ENCODE measurements at places on chromosomes 12 and 14.

GRCh38 chr14:44109036-44109435 is 398.0 kb downstream of the FSCB start:
- no peak for DNase-seq

GRCh38 chr14:41230683-41231082 is 376.0 kb upstream of the LRFN5 start:
- no peak for DNase-seq

DNA sequence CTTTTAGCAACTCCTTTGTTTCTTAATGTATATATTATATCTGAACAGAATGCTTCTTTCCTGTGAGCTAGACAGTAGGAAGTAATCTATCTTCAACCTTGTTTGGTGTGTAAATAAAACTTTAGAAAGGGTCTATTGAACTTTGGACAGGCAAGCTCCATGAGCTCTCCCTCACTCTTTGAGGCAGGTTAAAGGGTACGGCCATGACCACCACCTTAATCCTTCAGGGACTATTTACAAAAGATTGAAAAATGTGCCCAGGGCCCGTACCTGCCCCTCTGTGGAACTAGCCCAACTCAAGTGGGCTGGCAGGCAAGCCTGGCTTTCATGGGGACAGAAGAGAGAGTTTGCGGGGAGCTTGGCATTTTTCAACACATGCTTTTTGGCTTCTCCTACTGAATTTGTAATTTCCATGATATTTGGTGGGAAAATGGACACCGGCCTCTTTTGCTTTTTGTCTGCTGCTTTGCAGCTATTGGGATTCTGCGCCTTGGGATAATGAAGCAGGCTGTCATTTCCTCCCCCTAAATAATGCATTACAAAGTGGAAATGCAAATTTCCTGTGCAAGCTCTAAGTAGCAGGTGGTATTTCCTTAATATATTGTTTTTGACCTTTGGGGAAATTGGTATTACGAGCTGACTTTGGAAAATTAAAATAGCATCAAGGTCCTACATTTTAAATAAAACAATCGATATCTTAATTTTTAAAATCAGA is 106.0 kb downstream of the HMGA2 start:
- DNase-seq = no peak

GRCh38 chr12:62642486-62642885 is 175.9 kb downstream of the MON2 start:
- DNase-seq = peak; percentile 47

DNA sequence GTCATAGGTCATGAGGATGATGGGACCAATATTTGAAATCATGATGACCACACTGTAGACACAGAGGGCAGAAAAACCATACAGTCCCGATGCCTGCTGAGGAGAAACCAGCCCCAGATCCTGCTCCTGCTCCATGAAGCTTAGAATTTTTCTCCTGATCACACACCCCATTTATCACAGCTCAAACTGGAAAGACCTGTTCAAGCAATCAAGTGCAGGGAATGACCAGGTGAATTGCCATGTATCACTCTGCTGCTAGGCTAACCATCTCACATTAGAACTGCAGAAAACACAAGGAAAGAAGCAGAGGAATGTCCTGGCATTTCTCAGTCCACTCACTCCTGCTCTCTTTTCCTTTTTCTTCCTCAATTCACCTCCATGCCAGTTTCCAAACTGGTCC is 18.1 kb downstream of the MANSC1 start:
- DNase-seq = no peak

GRCh38 chr14:33393895-33394368 is 455.3 kb downstream of the NPAS3 start:
- no peak for DNase-seq

GRCh38 chr12:87678453-87678852 is 350.7 kb downstream of the C12orf50 start:
- no peak for DNase-seq

DNA sequence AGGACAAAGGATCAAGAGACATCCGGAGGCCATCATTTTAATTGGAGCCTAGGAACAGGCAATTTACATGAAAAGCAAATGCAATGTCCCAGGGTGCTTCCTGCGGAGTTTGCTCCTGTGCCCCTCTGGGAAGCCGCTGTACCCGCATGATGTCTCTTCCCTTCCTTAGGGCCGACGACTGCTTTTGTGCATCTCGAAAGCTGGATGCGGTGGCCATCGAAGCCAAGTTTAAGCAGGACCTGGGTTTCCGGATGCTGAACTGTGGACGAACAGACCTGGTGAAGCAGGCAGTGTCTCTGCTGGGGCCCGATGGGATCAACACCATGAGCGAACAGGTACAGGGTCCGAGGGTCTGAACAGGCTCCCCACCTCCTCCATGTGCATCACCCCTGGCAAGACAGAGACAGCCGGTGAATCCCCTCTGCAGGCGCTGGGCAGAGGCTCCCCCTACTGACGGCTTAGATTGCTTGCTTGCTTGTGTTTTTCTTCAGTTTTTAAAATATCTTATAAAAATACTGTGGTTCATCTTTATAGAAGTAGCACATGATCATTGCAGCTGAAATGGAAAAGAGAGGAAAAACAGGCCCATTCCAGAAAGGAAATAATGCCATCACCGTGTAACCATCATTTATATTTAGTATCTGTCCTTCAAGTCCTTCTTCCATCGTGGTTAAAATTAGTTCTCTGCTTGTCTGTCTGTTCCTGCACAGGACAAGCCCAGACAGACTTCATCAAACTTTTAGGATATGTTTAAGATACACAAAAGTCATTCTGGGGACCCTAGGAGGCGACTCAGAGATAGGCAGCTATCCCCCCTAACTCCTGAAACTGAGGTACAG is 75.4 kb upstream of the PWP1 start:
- DNase-seq = peak; percentile 63

GRCh38 chr14:29529418-29529817 is 398.2 kb downstream of the PRKD1 start:
- peak; percentile 27 for DNase-seq

DNA sequence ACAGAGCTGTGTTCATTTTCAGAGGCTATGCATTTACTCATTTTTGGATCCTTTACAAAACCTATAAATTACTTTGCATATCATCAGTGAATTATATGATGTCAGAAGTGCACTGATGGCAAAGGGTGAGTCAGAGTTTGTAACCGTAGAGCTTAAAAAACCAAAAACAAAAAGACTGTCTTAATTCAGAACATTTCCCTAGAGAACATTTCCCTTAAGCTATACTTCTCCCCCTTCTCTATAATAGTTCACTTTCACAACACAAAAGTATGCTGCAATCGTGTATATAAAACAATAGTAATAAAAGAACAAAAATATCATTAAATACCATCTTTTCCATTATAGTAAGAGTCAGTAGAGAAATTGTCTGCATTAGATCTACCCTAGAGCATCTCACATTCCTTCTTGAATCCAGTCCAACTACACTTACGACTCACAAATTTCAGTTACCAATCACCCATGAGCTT is 934.9 kb downstream of the LRFN5 start:
- no peak for DNase-seq

- peak; percentile 6 for DNase-seq
Observed at GRCh38 chr12:57741413-57741789, 2.9 kb upstream of the AGAP2 start.

DNA sequence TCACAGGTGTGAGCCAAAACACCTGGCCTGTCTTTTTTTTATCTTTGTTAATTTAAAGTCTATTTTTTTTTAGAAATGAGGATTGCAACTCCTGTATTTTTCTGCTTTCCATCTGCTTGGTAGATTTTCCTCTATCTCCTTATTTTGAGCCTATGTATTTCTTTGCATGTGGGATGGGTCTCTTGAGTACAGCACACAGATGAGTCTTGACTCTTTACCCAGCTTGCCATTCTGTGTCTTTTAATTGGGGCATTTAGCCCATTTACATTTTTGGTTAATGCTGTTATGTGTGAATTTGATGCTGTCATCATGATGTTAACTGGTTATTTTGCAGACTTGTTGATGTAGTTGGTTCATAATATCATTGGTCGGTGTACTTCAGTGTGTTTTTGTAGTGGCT is 317.4 kb downstream of the IPO8 start:
- no peak for DNase-seq

GRCh38 chr12:27221625-27222387 is 22.3 kb upstream of the STK38L start:
- DNase-seq = no peak

DNA sequence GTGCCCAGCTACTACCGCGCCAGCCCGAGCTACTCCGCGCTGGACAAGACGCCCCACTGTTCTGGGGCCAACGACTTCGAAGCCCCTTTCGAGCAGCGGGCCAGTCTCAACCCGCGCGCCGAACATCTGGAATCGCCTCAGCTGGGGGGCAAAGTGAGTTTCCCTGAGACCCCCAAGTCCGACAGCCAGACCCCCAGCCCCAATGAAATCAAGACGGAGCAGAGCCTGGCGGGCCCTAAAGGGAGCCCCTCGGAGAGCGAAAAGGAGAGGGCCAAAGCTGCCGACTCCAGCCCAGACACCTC is 697 bp downstream of the HOXC10 start:
- no peak for DNase-seq

All from hematopoietic multipotent progenitor cell treated with erythropoietin and hydrocortisone succinate and interleukin-3 and kit ligand, for 4 days (in vitro differentiated cells).